Esophagus muscularis mucosa (tissue), 4 donors: ENCODE measurements at places on chromosomes 3 and 15. TPM values are rescaled to one million over a fixed set of nuclear protein-coding genes. Genes with fewer than 3 reads are reported as not detected.

KIF15 gene
- total RNA-seq, result 0.66 TPM

TASOR gene
- 71.7 TPM for total RNA-seq

SCAP gene
- 92.0 TPM for total RNA-seq

- H3K4me1 ChIP-seq, result no peaks in the 10 kb centered on the region
- H3K27ac ChIP-seq, result no peak overlapping the region
- no peaks in the 10 kb centered on the region for H3K36me3 ChIP-seq
Measured at GRCh38 chr3:46202535-46202934, 5.6 kb downstream of the CCR1 start.

GRCh38 chr3:157443905-157444796 lies 7.5 kb downstream of the PTX3 start:
- H3K27me3 ChIP-seq, result no peaks in the 10 kb centered on the region
- DNase-seq, result no peak
- H3K4me1 ChIP-seq, result peaks cover 5% of the 10 kb centered on the region
- H3K4me3 ChIP-seq, result no peak overlapping the region
- H3K27ac ChIP-seq, result no peak overlapping the region

DNA sequence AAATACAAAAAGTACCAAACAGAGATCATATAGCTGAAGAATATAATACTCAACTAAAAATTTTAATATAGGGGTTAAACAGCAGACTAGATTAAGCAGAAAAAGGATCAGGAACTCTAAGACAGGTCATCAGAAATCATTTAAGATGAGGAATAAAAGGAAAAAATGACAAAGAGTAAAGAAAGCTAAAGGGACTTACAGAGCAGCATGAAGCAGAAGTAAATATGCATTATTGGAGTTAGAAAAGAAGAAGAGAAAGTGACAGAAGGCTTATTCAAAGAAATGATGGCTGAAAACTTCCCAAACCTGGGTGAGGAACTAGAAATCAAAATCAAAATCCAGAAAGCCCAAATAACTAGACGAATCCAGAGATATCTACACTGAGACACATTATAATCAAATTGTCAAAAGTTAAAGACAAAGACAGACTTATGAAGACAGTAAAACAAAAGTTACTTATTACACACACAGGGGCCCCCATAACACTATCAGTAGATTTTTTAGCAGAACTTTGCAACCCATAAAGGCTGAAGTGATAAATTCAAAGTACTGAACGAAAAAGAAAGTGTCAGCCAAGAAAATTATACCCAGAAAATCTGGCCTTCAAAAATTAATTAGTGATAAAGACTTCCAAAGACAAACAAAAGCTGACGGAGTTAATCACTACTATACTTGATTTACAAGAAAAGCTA lies 95.6 kb downstream of the SCAPER start:
- H3K4me1 ChIP-seq, result no peaks in the 10 kb centered on the region
- no peak for DNase-seq
- no peaks in the 10 kb centered on the region for H3K36me3 ChIP-seq
- H3K4me3 ChIP-seq, result no peak overlapping the region
- no peak overlapping the region for H3K27ac ChIP-seq
- no peaks in the 10 kb centered on the region for H3K27me3 ChIP-seq

DNA sequence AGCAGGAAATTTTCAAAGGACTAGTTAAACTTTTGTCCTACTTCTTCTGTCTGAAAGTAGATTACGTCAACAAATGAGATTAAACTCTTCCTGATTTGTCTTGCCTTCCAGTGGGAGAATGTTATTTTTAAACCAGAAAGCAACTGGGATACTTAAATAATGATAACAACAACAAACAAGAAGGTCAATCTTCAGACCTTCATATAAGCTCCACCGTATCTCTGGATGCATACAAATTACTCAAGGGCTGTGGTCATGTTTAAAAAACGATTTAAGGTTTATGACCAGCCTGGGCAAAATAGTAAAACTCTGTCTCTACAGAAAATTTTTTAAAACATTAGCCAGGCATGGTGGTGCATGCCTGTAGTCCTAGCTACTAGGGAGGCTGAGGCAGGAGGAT lies 145.3 kb upstream of the NPHP3 start:
- H3K27me3 ChIP-seq, result no peaks in the 10 kb centered on the region
- DNase-seq, result no peak
- H3K27ac ChIP-seq, result no peak overlapping the region
- H3K4me1 ChIP-seq, result no peaks in the 10 kb centered on the region
- no peak overlapping the region for H3K4me3 ChIP-seq

DNA sequence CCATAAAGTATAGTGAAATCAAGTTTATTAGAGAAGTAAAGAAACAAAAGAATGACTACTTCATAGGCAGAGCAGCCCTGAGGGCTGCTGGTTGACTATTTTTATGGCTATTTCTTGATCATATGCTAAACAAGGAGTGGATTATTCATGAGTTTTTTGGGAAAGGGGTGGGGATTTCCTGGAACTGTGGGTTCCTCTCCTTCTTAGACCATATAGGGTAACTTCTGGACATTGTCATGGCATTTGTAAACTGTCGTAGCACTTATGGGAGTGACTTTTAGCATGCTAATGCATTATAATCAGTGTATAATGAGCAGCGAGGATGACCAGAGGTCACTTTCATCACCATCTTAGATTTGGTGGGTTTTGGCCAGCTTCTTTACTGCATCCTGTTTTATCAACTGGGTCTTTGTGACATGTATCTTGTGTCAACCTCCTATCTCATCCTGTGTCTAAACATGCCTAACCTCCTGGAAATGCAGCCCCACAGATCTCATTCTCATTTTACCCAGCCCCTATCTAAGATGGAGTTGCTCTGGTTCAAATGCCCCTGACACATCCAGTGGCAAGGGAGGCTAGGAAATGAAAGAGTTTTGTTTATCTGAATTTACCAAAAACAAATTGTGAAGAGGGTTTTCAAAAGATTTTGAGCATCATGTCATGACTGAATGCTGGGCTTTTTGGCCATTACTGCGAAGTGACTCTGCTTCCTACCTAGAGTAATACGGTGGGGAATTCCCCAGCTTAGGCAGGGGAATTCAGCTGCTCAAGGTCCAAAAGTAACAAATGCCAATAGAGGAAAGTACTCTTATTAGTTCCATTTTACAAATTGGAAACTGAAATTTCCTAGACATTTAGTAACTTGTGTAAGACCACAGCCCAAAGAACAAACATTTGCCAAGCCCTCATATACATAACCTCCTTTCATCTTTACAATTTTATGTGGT lies 6.2 kb upstream of the SPSB4 start:
- peak; percentile 70 for DNase-seq
- H3K4me1 ChIP-seq, result no peaks in the 10 kb centered on the region
- H3K27me3 ChIP-seq, result no peaks in the 10 kb centered on the region

GRCh38 chr3:30017901-30018300 lies 588.5 kb upstream of the TGFBR2 start:
- no peaks in the 10 kb centered on the region for H3K4me1 ChIP-seq
- H3K27ac ChIP-seq, result no peak overlapping the region
- no peak for DNase-seq
- H3K27me3 ChIP-seq, result no peaks in the 10 kb centered on the region

- H3K4me3 ChIP-seq, result no peak overlapping the region
- no peak for DNase-seq
- no peaks in the 10 kb centered on the region for H3K4me1 ChIP-seq
- H3K36me3 ChIP-seq, result no peaks in the 10 kb centered on the region
Measured at GRCh38 chr3:155535098-155535497, 209.8 kb downstream of the PLCH1 start.

DNA sequence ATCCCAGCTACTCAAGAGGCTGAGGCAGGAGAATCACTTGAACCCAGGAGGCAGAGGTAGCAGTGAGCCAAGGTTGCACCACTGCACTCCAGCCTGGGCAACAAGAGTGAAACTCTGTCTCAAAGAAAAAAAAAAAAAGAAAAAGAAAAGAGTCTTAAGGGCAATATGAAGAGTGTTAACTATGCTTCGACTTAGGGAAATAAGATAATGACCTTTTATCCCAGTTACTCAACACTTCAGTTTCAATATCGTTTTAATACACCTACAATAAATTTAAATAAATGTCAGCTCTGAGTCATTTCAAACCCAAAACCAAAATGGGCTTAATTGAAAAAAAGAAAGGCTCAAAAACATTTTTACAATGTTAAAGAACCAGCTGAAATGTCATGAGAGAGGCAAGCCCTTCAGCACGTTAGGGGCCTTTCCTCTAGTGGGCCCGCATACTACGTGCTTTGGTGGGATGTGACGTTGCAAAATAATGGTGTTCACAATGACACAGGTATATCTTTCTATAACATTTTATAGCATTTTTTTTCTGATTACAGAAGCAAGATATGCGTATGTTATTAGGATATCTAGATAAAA lies 15.3 kb downstream of the FYCO1 start:
- DNase-seq, result no peak
- no peak overlapping the region for H3K27ac ChIP-seq
- no peak overlapping the region for H3K4me3 ChIP-seq

GRCh38 chr3:102225407-102226132 lies 209.2 kb upstream of the ZPLD1 start:
- no peaks in the 10 kb centered on the region for H3K4me1 ChIP-seq
- H3K36me3 ChIP-seq, result no peaks in the 10 kb centered on the region
- no peaks in the 10 kb centered on the region for H3K27me3 ChIP-seq
- no peak overlapping the region for H3K27ac ChIP-seq
- no peak overlapping the region for H3K4me3 ChIP-seq
- DNase-seq, result no peak

- DNase-seq, result no peak
- no peak overlapping the region for H3K4me3 ChIP-seq
- H3K4me1 ChIP-seq, result peaks cover 94% of the 10 kb centered on the region
- no peaks in the 10 kb centered on the region for H3K27me3 ChIP-seq
Measured at GRCh38 chr3:188362405-188362831, 208.5 kb downstream of the LPP start.

DNA sequence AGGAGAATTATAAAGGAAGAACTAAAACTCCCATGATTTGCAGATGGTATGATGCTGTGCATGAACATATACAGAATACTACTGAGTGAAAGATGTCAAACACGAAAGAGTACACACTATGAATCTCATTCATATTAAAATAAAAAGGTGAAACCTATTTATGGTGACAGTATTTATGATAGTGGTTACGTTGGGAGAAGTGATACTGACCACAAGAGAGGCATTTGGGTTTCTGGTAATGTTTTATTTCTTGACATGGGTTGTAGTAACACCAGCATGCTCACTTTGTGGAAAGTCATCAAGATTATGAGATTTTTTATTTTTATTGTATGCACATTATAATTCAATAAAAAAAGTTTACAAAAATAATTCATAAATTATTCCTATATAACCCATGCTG lies 324.0 kb downstream of the GAP43 start:
- no peaks in the 10 kb centered on the region for H3K27me3 ChIP-seq
- no peaks in the 10 kb centered on the region for H3K4me1 ChIP-seq
- DNase-seq, result no peak
- H3K27ac ChIP-seq, result no peak overlapping the region

DNA sequence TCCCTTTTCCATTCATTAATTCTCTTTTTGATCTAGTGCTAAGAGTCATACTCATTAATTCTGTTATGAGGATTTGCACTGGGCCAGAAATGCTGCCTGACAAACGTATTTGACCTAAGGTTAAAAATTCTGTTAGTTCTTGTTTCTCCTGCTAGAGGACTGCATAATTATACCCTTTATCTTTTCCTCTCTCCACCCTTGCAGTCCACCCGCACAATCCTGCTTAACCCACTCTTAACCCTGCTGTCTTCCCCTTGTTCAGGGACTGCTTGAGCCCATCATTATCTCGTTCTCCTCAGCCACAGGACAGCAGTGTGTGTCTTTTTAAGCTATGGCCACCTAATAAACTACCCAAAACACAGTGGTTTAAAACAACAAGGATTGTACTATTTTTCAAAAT lies 31.1 kb upstream of the DYNC1LI1 start:
- no peaks in the 10 kb centered on the region for H3K27me3 ChIP-seq
- H3K27ac ChIP-seq, result no peak overlapping the region
- no peaks in the 10 kb centered on the region for H3K4me1 ChIP-seq
- no peaks in the 10 kb centered on the region for H3K36me3 ChIP-seq
- DNase-seq, result no peak

DNA sequence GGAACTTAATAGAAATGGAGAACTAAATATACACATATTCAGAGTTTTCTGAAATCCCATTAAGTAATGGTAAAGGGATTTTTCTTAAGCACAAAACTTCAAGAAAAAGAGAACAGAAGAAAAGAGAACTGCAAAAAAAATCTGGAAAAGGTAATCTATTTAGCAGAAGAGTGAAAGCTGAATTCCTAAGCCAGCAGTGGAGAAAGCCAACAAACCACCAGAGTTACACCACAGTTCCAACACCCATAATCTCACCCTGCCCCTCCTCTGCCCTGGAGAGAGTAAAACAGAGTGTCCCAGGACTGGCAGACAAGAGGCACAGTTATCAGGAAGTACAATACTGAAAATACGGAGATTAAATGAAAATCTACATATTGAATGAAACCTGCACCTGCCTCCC lies 29.4 kb downstream of the TP53BP1 start:
- no peak for DNase-seq
- H3K27ac ChIP-seq, result no peak overlapping the region
- no peaks in the 10 kb centered on the region for H3K4me1 ChIP-seq
- no peaks in the 10 kb centered on the region for H3K27me3 ChIP-seq
- H3K4me3 ChIP-seq, result no peak overlapping the region

GRCh38 chr3:43582866-43583265 lies 38.9 kb downstream of the ANO10 start:
- H3K27me3 ChIP-seq, result no peaks in the 10 kb centered on the region
- H3K4me1 ChIP-seq, result peaks cover 38% of the 10 kb centered on the region
- no peak overlapping the region for H3K4me3 ChIP-seq
- DNase-seq, result no peak
- H3K27ac ChIP-seq, result peak overlapping the region; percentile 61

- peak overlapping the region; percentile 57 for H3K27ac ChIP-seq
- H3K4me1 ChIP-seq, result peaks cover 76% of the 10 kb centered on the region
- H3K36me3 ChIP-seq, result no peaks in the 10 kb centered on the region
Measured at GRCh38 chr3:123755085-123755484, 129.0 kb downstream of the MYLK start.

GRCh38 chr3:99878005-99878404 lies 60.3 kb downstream of the CMSS1 start:
- H3K4me3 ChIP-seq, result no peak overlapping the region
- DNase-seq, result no peak
- H3K36me3 ChIP-seq, result no peaks in the 10 kb centered on the region
- peaks cover 55% of the 10 kb centered on the region for H3K4me1 ChIP-seq
- peak overlapping the region; percentile 94 for H3K27ac ChIP-seq

- H3K36me3 ChIP-seq, result no peaks in the 10 kb centered on the region
- H3K4me1 ChIP-seq, result no peaks in the 10 kb centered on the region
- H3K27ac ChIP-seq, result no peak overlapping the region
- DNase-seq, result no peak
- H3K4me3 ChIP-seq, result no peak overlapping the region
Measured at GRCh38 chr15:80437334-80437891, 33.2 kb downstream of the ARNT2 start.

DNA sequence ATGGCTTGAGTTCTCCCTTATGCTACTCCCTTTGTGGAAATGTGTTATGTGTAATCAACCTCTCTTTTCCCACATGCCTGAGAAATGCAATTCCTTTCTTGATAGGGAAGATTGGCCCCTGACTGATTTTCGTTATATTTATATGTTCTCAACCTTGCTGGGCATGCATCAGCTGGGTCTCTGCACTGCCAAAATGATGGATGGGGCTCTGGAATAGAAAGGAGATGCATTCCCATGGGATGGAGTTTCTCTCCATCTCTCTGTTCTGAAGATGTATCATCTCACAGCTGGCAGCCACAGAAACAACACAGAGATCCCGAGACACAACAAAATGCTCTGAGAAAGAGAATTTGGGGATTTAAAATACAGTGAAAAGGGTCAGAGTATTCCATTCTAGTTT lies 327.7 kb upstream of the LMCD1 start:
- no peak overlapping the region for H3K4me3 ChIP-seq
- no peak for DNase-seq
- H3K27ac ChIP-seq, result no peak overlapping the region
- H3K27me3 ChIP-seq, result no peaks in the 10 kb centered on the region
